Stimulated activated CD4-positive, alpha-beta T cell treated with anti-CD3 and anti-CD28 coated beads, Interleukin-4, amount 100 ng/mL, for 4 hours (primary cell): ENCODE measurements at places on chromosomes 5 and 9.

DNA sequence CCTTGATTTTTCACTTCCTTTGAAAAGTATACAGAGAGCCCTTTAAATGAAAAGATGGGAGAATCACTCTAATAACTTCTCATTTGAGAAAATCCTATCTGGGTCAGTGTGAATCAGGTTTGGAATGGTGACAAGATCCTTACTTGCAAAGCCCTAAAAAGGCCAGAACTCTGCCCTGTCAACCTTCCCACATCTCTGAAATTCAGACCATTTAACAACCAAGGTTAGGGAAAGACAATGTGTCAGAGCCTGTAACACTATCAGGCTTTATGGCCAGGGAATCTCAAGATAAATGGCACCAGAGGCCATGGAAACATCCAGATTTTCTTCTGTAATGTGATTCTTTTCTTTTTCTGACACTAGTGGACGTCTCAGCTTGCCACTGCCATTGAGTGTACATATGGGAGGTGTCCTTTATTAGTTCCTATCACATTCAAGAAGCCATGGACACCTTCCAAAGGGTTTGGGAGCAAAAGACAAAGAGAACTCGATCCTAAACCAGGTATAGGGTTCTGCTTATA, 165.7 kb upstream of the GPR151 start:
- DNase-seq = no peak

- no peak for DNase-seq
These were observed 6.7 kb upstream of the TMEM141 start for GRCh38 chr9:136784249-136784996.

DNA sequence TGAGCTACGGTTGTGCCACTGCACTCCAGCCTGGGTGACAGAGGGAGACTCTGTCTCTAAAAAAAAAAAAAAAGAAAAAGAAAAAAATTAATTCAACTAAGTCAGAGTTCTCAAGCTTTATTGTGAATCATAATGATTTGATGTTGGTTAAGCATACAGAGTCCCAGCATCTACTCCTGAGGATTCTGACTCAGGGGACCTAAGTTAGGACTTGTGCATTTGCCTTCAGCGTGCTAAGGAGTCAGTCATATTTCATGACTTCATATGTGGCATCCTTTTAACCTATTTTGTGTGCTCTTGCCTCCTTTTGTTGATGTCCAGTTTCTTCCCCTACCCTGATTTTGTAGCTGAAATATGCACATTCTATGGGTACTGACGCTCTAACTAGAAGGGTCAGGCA, 2.9 kb downstream of the MYOZ3 start:
- DNase-seq = no peak

GRCh38 chr5:146400201-146400600, 46.9 kb upstream of the TCERG1 start:
- DNase-seq = no peak

- DNase-seq = no peak
These were observed 72.2 kb downstream of the CWC27 start for GRCh38 chr5:64840958-64841357.

- DNase-seq = peak; percentile 47
These were observed 1.4 kb downstream of the PTGR1 start for GRCh38 chr9:111597852-111598732.

- no peak for DNase-seq
These were observed 732.0 kb upstream of the CTNND2 start for GRCh38 chr5:12636209-12636608.

GRCh38 chr9:73565833-73566465, 414.3 kb downstream of the ANXA1 start:
- no peak for DNase-seq

DNA sequence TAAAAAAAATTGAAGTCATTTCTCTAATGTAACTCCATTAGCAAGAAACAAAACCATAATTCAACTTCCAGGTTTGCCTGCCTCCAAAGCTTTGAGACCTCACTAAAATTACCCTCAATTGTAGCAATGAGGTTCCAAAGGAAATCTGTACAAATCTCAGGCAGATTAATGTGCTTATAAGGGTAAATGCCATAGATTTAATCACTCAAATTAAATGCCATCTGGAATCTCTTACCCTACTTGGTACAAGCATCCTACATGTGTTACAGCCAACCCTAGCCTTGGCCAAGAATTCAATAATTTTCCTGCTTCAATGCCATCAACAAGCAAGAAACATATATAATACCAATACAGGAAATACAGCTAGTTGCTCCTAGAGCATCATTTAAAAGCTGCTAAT, 452.8 kb downstream of the RAB3C start:
- DNase-seq = no peak

DNA sequence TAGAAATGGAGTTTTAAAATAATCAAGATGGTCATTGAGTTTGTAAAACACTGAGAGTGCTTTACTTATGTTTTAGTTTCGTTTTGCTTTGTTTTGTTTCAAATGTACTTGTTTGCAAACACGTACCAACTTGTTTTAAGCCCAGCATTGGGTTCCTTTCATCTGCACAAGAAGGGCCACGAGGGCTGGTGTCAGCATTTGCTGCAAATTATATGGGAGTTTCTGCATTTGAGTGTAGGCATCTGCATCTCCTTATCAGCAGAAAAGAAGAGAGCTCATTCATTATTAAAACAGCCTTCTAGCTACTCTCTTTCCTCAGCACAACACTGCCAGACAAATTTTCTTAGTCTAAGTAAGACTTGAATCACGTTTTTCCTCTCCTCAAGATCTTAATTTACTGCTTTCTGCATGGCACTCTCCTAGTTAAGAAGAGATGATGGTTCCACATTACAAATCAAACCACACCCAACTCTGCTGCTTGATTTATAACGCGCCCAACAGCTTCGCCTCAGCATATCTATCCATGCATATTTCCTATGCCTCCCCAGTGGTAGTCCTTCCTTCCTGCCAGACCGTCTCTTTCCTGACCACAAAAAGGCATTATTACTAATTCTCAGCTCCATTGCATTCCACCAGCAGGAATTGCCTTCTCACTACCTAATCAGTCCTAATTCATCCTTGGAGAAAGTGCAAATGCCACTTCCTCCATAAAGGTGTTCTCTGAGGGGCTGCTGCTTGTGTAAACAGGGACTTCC, 95.2 kb upstream of the CAST start:
- DNase-seq = no peak

DNA sequence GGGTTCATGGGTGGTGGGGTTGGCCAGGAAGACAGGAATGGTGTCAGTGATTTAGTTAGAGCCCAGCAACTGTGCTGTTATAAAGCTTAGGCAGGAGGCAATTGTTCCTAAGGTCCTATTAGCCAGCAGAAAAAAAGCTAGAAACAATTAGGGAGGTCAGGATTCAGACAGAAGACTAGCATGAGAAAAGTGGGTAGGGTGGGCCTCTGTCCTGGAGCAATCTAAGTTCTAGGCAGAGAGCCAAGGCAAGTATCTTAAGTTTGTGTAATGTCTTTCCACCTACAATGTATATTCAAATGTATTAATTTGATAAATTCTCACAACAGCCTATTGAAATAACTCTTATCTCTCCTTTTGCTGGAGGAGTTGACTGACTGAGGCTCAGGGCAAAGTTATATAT, 6.1 kb upstream of the ZFAND5 start:
- DNase-seq = no peak

DNA sequence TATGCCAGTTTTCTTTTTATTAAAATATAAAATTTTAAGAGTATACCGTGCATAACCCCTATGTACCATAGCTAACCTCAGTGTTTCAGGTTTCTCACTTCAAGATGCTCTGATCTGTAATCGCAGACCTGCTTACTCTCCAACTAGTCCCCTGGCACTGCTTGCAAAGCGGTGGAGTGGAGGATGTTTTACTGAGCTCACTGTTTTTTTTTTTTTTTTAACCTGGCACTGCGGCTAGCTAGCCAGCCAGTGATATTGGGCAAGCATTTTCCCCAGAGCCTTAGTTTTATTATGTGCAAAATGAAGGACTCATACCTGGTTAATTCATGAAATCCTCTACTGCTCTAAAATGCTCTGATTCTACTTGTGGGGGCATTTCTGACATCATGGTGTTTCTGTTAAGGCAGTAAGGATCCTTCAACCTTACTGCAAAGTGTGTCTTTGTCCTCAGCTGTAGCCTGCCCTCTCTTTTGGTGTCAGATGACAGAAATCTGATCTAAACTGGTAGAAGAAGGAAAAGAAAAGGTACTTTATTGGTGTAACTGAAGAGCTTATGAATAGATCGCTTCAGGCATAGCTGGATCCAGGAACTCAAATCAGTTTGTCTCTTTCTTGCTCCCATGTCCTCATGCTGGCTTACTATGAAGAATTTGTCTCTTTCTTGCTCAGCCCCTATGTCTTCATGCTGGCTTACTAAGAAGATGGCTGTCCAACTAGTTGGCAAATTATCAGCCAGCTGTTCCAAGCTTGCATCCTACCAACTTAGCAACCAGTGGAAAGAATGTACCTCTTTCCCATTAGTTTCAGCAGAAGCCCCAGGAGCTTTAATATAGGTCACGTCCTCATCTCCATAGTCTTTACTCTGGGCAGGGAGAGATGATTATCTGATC, 59.8 kb downstream of the DOCK2 start:
- no peak for DNase-seq
